ENCODE measurements at places on chromosomes 16 and 17.

DNA sequence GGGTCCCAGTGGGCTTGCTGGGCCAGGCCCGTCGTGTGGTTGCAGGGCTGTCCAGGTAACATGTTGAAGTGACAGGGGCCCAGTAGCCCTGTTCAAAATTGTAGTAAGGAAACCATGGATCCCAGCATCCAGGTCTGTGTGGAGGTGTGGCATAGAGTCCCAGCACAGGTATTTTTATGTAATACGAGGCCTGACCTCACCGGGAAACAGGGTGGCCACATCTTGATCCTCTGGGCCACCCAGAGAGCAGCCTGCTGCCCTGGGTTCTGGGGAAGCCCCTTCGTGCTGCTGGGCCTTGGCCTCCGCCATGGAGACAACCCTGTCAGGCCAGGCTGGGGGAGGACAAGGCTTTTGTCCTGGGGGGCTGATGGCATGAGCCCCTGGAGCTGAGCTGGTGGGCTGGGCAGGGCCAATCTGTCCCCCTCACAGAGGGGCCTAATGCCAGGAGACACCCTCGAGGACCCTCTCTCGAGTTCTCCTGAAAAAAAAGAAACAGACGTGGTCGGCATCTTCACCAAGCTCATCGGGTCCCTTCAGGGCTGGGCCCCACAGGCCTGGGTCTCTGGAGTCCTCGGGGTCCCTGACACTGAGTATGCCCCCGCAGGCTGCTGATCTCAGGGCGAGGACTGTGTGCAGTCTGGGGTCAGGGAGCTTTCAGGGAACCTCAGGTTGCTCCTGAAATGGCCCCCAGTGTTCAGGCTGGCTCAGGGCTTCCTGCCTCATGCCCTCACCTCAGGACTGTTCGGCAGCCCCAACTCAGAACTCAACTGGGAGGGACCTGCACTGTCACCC lies 47.8 kb downstream of the TNFRSF13B start:
- no peak for DNase-seq

- no peak for DNase-seq
Measured at GRCh38 chr16:86029131-86029741, 130.3 kb downstream of the IRF8 start.

GRCh38 chr17:65230040-65230439 lies 92.9 kb downstream of the RGS9 start:
- no peak for DNase-seq

- DNase-seq, result no peak
Measured at GRCh38 chr17:32141679-32142037, 644 bp upstream of the RHOT1 start.

DNA sequence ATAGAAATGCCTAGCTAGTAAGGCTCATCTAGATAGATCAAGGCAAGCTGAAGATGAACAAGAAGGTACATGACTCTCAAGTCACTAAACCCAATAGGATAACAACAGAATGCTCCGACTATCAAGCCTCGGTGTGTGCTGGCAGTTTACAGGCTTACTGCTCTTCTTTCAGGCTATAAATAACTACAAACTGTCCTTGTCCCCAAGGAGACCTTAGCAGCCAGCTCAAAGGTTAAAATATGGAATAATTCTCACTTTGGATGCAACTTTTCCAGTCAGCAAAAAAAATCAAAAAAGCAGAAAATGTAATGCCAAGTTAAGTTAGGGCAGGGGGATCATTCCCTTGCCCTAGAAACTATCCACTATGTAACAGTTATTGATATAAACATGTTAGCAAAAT lies 44.6 kb downstream of the SPOP start:
- no peak for DNase-seq

DNA sequence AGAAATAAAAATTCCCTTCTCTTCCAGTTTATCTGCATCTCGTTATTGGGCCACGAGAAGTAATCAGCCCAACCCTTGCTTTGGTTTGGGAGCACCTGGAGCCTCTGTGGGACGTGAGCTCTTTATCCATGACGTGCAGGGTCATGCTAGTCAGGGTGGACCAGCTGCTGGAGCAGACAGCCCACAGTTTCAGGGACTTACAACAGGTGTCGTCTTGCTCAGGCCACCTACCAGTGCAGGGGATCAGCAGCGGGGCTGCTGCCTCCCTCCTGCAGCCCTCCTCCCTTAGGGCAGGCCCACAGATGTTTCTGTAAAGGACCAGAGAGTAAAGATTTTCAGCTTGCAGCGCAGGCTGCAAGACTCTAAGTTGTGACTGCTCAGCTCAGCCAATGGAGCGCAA lies 16.9 kb downstream of the ADAD2 start:
- no peak for DNase-seq

GRCh38 chr17:34261568-34262337 lies 6.7 kb downstream of the CCL2 start:
- DNase-seq, result no peak

GRCh38 chr16:60203525-60204124 lies 1469.5 kb upstream of the GOT2 start:
- no peak for DNase-seq

DNA sequence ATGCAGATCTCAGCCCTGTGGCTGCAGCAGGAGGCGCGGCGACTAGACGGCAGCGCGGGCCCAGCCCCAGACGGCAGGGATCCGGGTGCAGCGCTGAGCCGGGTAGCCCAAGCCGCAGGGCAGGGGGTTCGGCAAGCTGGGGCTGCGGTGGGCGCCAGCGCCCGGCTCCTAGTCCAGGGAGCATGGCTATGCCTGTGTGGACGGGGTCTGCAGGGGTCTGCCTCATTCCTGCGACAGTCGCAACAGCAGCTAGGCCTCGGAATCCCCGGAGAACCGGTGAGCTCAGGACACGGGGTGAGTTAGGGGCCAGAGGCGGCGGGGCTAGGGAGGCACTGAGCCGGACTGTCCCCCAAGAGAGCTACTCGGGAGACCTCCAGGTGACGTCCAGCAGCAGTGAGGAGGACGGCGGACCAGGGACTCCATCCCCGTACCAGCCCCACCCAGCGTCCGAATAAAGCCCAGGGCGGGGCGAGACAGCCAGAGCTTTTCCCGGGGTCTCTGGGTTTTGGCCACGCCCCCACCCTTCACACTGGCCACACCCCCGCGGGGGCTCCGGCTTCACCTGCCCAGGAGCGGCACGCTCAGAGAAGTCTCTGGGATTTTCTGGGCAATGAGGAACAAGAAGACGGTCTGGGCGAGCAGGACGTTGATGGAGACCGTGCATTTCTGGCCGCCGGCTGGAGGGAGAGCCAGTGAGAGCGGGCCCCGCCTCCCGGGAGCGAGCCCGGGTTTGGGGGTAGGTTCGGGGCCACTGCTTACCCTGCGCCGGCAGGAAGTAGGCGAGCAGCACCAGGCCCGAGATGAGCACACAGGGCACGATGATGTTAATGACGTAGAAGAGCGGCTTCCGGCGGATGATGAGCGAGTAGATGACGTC lies 1.1 kb downstream of the C17orf107 start:
- no peak for DNase-seq

DNA sequence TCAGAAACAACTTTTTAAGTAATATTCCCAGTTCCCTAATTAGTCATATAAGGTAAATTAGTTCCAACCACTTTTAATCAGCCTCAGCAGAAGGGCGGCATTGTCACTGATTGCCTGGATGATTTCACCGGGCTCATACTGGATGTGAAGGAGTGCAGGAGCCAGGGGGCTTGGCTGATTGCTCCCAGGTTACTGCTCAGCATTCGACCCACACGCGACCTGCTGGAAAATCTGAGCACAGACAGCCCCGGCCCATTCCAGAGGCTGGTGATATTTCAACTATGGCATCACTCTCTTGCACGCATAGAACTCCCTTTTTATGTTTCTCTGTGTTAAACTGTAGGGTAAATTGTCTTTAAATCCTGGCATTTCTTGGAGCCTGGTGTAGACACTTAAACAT lies 34.2 kb downstream of the CPPED1 start:
- no peak for DNase-seq

DNA sequence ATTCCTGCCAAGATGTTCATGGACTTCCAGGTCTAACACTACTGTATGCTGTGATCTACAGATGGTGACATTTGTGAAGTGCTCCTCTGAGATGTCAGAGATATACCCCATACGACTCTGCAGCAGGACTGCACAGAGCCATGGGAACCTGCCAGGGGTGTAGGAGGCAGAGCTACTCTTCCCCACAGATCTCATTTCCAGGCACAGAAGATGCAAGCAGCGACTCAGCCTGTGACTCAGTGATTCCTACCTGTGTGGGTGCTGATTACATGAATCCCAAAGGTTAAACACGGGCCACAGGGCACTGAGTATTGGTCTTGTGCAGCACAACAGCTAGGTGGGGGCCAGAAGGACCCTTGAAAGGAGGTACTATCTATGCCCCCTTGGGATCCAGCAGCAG lies 137.0 kb upstream of the SOX9 start:
- DNase-seq, result no peak

DNA sequence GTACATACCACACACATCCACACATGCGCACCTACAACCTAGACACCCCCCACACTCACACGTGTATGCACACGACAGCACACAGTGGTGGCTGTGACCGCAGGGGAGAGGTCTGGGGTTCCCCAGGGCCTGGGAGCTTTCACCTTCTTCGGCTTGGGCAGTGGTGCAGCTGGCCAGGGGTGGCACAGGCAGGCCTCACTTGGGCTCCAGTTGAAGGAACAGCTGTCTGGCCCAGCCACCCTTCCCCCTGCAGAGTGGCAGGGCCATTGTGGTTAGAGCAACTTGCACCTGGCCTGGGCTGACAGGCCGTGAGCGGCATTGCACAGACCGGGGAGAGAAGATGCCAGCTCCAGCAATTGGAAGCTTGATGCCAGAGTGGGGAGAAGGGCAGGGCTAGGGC lies 114.5 kb upstream of the GSE1 start:
- DNase-seq, result no peak

DNA sequence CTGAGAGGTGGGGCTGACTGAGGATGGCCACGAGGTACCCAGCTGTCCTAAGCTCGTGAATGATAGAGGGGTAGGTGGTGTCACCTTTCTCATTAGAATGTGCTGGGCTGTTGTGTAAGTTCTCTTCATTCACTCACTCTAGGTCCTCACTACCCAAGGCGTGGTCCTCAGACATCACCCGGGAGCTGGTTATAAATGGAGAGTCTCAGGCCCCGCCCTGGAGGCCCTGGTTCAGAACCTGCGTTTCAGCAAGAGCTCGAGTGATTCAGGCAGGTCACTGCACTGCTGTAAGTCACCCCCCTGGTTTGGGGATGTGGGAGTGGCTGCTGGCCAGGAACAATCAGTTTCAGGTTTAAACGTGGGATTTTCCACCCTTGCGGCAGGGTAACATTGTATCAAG lies 139.8 kb downstream of the FOXL1 start:
- DNase-seq, result no peak

GRCh38 chr16:997440-998051 lies 16.0 kb downstream of the SOX8 start:
- peak; percentile 74 for DNase-seq

- no peak for DNase-seq
Measured at GRCh38 chr16:85156440-85156839, 44.2 kb upstream of the CIBAR2 start.

DNA sequence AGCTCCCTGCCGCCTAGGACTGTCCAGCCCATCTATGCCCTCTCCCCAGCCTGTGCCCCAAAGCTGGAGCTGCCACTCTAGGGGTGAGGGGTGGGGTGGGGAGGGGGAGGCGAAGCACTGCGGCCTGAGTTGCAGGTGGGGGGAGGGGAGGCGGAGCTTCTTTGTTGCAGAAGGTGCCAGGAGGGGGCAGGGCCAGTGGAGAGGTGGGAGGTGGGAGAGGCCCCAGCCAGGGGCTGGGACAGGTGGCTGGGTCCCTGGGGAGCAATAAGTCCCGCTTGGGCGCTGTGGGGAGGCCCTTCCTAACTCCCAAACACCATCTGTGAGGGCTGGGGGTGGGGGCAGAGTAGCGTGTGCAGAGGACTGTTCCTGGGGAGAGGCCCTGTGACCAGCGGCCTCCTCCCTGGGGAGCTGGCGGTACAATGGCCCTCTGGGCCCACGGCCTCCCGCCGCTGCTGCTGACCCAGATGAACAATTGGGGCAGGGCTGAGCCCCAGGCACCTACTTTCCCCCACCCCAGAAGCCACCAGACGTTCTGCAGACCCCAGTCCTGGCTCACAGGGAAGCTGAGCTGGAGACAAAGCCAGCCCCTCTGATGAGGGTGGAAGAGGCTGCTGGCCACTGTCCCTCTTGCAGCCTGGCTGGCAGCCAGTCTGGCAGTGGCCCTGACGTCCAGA lies 2.2 kb upstream of the NTN3 start:
- DNase-seq, result no peak

GRCh38 chr17:41617698-41618097 lies 5.1 kb upstream of the KRT16 start:
- no peak for DNase-seq

GRCh38 chr16:52456368-52456767 lies 90.6 kb downstream of the TOX3 start:
- DNase-seq, result no peak

DNA sequence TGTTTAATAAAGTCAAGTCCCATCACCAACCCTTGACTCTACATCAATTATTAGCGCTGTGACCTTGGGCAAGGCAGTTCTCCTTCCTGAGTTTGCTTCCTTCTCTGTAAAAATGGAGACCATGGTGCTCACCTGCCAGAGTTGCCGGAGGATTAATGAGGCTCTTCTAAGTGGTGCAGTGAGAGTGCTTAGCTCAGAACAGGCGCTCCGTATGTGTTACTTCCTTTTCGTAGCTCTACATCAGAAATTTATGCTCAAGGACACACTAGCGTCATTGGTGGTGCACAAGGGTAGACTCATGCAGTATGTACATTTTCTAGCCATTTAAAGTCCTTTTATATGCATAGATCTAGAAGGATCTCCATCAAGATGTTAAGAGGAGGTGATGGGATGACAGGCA lies 17.4 kb upstream of the CMIP start:
- DNase-seq, result no peak

DNA sequence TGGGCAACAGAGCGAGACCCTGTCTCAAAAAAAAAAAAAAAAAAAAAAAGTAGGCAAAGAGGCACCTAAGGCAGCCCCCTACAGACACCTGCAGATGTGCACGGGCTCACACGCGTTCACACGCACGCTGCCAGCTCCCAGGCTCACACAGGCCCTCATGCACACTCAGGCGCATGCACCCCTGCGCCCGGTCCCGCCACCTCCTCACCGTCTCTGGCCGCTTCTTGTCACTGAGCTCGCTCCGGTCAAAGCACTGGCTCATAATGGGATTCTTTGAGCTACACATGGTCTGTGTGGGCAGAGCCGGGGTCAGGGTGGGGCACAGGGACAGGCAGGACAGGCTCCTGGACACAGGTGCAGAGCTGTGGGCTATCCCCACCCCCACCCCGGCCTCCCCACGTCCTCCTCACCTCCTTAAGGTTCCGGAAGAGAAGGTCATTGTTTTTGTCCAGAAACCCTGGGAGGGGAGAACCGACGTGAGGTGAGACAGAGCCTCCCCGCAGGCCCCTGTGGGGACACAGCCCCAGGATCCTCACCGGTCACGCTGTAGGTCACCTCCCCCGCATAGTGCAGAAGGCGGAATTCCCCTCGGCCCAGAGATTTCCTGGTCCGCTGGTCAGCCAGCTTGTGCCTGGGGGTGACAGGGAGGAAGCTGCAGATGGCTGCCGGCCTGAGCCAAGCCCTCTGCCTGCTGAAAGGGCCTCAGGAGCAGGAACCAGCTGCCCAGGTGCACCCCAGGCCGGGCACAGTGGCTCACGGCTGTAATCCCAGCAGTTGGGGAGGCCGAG lies 17.9 kb downstream of the MYO1C start:
- no peak for DNase-seq

- no peak for DNase-seq
Measured at GRCh38 chr17:57940231-57940630, 15.0 kb downstream of the CUEDC1 start.

All from stimulated activated CD4-positive, alpha-beta T cell treated with anti-CD3 and anti-CD28 coated beads, TNF-alpha, amount 100 ng/mL, for 4 hours (primary cell).